ENCODE measurements at places on chromosomes 5 and 9.

GRCh38 chr9:137267933-137268355, 9.6 kb upstream of the TOR4A start:
- DNase-seq, result no peak

DNA sequence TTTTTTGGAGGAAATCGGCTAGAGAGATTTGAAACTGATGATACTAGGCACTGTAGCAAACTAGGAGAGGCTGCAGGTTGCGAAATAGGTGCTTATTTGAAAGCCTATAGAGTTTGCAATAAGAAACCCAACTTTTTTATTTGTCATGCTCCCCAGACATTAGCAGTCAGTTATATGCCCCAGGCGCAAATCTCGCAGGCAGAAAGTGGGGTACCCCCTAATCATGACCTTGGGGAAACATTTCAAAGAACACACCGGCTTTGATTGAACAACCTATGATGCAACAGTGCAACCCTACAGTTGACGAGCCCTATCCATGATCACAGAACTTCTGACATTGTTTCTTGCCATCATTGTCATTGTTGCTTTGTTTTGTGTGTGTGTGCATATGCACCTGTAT, 510.5 kb downstream of the RAB3C start:
- DNase-seq, result no peak

DNA sequence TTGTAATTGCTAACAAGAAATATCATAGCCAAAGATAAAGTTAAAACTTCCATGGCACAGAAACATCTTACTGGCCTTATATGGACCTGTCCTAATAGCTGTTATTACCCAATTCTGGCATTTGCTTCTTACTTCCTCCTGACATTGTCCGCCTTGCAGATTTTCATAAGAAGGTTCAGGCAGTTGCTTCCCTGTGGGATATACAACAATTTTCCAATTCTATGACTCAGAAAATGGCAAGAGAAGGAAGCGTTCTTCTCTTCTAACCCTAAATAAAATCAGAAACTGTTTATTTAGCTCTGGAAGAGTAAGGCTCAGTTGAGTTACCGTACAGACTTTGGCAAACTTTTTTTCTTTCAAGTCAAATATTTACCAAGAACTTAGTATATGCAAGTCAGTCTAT, 1.7 kb downstream of the PRKAA1 start:
- DNase-seq, result no peak

DNA sequence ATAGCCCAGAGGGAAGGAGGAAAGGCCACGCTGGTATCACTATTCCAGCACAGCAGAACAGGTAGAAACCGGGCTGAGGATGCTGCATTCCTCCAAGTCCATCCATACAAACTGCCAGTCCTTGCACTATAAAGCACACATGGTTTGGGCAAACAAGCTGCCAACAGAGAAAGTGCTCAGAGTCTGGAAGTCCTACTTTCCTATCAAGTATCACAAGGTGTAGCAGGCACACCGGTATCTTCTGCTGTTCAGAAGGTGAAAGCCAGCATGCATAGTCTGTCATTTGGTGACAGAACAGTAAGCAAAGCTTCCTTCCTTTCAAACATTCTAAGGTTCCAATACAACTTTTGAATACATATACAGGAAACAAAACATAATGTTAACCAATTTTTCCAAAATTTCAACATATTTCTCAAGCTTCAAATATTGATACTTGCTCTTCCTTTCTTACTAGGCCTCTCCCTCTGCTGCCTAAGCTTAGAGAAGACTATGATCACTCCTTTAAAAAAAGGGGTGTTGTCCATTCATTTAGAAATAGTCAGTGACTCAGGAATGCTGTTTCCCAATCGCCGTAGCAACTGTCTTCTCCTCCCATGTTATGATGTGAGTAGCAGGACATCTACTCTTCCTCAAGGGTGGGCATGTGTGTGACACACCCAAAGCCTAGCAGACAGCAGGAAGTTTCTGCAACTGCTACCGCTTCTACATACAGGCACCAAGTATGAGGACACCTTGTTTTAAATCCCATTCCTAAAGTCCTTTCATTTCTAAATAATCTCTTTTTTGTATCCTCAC, 14.7 kb downstream of the DIAPH1 start:
- no peak for DNase-seq

- DNase-seq, result no peak
Observed at GRCh38 chr5:56142614-56143372, 90.3 kb downstream of the ANKRD55 start.

DNA sequence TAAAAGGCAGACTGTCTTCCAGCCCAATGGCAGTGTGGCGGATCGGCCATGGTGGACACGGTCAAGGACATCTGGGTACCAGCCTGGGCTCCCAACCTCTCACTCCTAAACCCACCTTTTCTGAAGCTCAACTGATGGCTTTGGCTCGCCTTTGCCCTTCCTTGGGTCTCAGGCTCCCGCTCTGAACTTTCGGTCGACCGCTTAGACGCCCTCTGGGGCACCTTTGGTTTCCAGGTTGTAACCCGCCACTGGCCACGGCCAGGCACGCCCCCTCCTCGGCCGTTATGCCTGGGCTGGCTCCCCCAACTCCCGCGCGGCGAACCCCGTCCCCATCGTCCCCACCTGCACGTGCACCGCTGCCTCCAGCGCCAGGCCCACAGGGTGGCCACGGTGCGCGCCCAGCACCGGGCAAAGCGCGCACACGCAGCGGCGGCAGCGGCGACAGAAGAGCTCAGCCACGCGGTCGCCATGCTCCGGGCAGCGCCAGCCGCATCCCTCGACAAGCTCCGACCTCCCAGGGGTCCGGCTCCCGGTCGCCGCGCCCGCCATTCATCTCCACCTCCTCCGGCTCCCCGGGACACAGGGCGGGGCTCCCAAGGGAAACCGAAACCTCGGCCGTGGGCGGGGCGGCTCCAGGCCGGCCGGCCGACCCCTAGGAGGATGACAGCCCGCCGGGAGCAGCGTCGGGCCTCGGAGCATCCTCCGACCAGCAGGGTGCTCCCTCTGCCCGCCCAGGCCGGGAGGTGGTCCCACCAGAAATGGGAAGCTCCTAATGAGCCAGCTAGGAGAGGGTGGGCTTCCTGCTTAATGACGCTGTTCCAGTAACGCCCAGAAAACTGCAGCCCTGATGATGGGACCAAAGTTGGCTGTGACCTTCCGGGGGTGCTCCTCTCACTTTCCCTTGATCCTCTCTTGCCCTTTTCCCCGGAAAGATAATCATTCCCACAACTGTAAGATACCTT, at the start of gene TRIM14:
TRIM14 (minus strand) TSS at position 583 of the 962 bp plus-strand sequence; CDS start at position 549, 34 bp downstream.
- peak; percentile 90 for DNase-seq

DNA sequence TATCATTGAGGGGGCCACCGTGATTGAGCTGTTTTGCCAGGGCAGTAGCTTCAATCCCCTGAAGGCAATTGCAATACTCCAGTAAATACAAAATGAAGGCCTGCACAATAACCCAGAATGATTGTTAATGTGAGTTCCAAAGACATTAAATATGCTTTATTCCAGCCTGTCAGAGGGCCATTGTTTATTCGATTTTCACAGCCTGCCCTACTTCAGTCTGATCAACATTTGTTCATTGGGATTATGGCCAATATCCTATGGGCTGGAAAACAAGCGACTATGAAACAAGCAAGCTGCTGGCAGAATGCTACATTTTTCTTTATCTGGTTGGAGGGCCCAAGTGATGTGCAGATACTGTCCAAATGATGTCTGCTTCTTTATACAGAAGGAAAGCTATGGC, 543.1 kb downstream of the TLE1 start:
- DNase-seq, result no peak

DNA sequence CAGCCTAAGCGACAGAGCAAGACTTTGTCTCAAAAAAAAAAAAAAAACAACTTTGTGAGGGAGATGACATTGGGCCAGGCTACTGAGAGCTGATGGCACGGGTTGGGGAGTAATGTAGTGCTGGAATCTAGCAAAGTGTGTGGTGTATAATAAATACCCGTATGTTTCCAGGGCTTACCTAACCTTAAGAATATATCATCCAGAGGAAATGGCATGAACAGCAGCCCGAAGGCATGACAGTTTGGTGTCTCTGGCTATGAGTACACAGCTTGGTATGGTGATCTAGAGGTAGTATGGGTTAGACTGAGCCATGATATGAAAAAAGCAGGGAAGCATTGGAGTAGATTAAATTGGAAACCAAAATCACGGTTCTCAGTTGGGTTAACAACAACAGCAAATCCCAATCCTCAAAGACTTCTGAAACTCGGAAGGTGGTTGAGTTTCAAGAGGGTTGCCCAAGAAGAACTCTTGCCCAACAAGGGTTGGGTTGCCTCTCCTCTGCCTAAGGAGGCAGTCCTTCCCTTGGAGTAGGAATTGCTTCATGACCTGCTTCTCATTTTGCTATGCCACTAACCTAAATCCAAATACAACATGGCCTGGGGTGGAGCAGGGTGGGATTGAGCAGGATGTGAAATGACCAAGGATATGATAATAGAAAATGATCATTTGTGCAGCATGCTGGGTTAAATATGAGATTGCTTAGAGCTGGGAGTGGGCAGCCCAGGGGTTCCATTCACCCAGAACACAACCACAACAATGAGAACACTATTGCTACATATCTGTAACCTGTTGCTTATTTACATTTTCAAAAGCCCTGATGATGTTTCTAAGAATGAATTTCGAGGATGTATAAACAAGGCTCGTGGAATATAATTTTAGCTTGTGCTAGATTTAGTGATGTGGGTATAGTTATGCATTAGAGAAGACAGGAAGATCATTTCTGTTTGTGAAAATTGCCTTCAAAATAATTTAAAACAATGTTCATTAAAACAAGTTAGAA, 64.6 kb upstream of the ZFR start:
- no peak for DNase-seq

DNA sequence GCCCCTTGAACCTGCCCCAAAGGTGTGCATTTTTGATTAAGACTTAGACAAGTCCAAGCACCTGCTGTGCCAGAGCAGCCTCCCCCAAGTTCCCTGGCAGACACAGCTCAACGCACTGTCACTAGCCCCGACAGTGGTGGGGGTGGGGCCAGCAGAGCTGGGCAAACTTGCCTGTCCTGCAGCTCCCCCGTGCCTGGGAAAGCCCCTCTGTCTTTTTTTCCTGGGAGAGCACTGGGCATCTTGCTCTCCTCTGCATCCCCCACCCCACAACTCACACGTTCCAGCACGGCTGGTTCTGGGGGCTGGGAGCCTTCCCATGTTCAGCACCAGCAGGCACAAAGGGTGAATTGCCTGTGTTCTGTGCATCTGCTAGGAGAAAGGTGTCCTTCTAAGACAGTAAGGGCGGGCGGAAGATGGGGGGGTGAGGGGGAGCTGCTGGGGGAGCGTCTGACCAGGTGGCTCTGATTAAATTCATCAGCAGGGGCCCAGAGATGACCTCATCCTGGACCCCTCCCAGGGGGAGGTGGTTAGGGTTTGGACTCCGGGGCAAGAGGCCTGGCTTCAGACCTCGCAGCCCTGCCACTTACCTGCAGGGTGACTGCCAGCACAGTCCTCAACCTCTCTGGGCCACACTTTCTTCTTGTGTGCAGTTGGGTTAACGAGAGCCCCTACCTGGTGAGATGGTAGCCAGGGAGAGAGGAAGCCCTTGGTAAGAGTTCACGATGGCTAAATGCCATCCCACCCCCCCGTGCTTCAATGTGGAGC, 23.5 kb downstream of the HMCN2 start:
- no peak for DNase-seq

GRCh38 chr5:110248921-110249320, 477.6 kb downstream of the TMEM232 start:
- no peak for DNase-seq

DNA sequence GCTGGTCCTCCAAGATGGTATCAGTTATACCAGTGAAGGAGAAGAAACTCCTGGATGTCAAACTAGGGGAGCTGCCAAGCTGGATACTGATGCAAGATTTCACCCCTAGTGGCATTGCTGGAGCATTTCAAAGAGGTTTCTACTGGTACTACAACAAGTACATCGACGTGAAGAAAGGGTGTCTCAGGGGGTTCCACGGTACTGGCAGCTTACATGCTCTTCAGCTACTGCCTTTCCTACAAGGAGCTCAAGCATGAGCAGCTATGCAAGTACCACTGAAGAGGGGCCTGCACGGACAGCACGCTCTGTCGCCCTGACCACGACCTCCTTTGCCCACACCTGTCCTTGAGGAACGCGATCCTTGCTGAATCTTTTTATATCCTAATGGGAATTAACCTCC, 19.5 kb downstream of the ACTL7B start:
- DNase-seq, result no peak

DNA sequence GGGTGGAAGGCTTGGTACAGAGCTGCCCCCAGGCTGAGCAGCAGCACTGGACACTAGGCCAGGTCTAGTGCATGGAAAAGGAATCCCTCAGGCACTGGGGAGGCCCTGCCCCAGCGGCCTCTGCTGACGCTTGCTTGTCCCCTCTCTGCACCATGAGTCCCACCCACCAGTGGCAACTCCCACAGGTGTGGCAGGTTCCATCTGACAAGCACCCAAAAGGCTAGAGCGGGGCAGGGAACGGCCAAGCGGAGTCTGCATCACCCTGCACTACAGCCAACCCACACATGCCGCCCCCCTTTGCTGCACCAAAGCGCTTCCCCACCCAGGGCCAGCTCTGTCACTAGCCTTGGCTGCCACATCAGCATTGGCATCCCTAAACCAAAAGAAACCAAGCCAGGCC, 115.2 kb upstream of the SARDH start:
- no peak for DNase-seq

DNA sequence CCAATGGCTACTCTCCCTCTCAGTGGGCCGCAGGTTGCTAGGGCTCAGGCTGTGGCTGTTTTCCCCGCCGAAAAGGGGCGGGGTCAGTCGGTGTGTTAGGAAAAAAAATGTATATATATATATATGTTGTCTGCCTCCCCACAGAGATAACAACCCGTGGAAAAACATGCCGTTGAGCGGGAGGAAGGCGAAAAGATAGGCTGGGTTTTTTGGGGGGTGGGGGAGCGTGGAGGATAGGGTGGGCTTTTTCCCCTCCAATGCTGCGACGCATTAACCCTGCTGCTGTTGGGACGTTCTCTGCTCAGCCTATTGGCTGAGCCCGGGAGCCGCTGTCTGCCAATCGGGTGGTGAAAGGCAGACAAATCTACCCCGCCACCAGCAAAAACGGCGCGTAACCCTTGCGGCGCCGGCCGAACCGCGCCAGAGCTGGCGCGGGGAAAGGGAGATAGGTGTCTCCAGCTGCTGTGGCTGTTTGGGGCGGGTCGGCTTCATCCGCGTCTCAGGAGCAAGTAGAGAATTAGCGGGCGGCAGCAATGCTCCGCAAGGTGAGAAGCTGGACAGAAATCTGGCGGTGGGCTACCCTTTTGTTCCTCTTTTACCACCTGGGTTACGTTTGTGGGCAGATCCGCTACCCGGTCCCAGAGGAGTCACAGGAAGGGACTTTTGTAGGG, at the start of gene PCDHGC4:
PCDHGC4 (plus strand) TSS at position 390 of the 671 bp plus-strand sequence; CDS start at position 534, 144 bp downstream.
- peak; percentile 91 for DNase-seq

GRCh38 chr9:16869131-16869881, 1.2 kb downstream of the BNC2 start:
- no peak for DNase-seq

- DNase-seq, result no peak
Observed at GRCh38 chr5:141973871-141974595, 5.1 kb downstream of the RNF14 start.

GRCh38 chr5:99083197-99083596, 154.4 kb upstream of the CHD1 start:
- no peak for DNase-seq
